ENCODE measurements at places on chromosomes 4 and X.

- DNase-seq: no peak
Measured at GRCh38 chrX:87636533-87636932, 118.9 kb downstream of the KLHL4 start.

GRCh38 chrX:9196961-9197640 is 163.2 kb upstream of the FAM9B start:
- DNase-seq: no peak

GRCh38 chrX:130330146-130330545 is 9.6 kb upstream of the SLC25A14 start:
- no peak for DNase-seq

DNA sequence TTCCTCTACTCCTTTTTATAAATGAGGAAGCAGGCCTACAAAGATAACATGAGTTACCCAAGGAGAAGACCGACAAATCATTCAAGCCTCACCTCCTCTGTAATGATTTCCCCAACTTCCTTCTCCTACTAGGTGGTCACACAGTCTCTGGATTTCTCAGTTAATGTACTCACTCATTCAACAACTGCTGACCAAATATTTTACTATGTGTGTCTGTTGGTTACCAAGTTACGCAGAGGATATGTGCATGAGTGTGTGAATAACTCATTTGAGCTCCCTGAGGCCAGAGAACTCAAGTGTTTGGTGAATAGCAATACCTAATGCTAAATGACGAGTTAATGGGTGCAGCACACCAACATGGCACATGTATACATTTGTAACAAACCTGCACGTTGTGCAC is 10.4 kb downstream of the CASK start:
- DNase-seq: no peak

- no peak for DNase-seq
Measured at GRCh38 chrX:149937871-149938426, 342 bp downstream of the EOLA2 start.

GRCh38 chr4:10783351-10783750 is 98.8 kb upstream of the CLNK start:
- DNase-seq: no peak

- DNase-seq: no peak
Measured at GRCh38 chr4:68372588-68372987, 22.7 kb upstream of the YTHDC1 start.

DNA sequence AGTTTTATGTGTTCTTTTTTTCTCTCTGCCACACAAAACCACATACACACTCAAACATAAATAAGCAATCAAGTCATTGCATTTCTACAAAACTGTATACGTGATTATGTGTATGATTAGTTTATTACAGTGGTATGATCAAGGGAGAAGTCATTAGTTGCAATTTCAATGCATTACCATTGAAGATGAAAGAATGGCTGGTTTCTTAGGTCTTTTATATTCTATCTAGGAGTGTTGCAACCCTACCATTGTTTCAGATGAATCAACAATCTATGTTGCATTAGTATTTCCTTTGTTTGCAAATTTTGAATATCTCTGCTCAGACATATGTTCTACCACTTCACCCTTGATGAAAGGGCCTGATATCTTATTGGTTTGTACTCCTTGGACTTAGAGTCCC is 6.8 kb downstream of the ANXA3 start:
- DNase-seq: no peak

DNA sequence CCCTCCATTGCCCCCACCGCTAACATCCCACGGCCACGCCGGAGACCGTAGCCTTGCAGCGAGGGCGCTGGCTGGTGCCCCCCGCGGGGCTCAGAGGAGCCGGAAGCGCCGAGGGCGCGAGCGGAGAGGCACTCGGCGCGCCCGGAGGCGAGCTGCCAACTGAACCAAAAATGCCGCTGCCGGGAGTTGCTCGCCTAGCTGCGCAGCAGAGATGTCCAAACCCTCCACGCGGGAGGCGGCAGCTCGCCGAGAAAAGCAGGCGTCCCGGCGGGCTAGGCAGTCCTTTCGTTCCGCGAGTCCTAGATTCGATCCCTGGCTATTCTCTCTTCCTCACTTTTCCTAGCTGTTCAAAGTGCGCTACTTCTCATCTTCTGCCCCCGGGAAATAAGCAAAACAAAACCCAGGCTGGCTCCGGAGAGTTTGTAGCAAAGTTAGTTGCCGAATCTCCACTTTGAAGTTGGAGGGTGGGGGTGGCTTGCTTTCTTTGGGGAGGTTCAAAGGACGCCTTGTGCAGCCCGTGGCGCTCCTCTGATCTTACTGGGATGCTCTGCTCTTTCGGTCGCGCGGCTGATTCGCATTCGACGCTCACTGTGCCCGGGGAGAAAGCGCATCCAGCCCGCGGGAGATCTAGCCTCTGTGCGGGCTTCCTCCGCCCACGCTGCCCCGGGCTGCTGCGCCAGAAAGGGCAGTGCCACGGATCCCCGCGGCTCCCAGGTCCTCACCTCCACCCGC is 723 bp downstream of the NKX6-1 start:
- no peak for DNase-seq

DNA sequence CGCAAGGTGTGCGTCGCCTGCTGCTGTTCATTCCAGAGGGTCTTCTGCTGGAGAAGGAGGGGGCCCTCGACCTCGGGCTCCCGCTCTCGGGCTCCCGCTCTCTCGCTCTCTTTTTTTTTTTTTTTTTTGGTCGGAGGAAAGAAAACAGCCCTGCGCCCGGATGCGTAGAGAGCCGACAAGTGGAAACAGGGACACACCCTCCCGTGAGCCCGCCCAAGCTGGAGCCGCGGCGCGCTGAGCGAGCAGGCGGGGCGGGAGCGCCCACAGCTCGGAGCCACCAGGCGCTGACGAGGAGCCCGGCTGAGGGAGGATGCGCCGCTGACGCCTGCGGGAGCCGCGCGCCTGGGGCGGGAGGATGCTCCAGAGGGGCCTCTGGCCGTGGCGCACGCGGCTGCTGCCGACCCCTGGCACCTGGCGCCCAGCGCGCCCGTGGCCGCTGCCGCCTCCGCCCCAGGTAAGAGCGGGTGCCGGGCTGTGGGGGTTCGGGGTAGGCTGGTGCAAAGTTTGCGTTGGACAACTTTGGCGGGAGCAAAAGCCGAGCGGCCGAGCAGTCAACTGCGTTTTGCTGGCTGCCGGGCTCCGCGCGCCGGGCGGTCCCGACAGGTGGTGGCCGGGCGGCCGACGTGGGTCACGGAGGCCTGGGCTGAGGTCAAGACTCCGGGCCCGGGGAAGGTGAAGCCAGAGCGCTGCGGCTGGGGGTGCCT is at the start of gene MCUB:
Gene MCUB, plus strand, starts transcription at position 264 of the 704 bp plus-strand sequence. Its CDS starts 92 bp downstream, at position 356.
- DNase-seq: peak; percentile 53

- DNase-seq: no peak
Measured at GRCh38 chrX:2500091-2500802, 529 bp downstream of the DHRSX start.

DNA sequence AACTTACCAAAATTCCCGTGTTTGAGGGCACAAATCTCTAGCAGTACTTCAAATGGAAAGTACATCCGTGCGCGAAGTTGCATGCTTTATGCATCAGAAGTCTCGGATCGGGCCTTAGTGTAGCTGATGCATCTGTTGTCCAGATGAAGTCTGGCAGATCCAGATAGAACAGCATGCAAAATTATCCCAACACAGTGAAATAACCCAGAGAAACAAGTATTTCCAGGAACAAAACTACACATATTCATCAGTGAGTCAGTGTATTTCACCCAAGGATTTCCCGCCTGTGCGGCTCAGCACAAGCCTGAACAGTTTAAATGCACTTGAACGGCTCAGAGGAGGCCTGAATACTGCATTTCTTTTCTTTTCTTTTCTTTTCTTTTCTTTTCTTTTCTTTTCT is 27.4 kb upstream of the CLDN24 start:
- no peak for DNase-seq

- DNase-seq: no peak
Measured at GRCh38 chrX:108064613-108065012, 19.7 kb downstream of the VSIG1 start.

DNA sequence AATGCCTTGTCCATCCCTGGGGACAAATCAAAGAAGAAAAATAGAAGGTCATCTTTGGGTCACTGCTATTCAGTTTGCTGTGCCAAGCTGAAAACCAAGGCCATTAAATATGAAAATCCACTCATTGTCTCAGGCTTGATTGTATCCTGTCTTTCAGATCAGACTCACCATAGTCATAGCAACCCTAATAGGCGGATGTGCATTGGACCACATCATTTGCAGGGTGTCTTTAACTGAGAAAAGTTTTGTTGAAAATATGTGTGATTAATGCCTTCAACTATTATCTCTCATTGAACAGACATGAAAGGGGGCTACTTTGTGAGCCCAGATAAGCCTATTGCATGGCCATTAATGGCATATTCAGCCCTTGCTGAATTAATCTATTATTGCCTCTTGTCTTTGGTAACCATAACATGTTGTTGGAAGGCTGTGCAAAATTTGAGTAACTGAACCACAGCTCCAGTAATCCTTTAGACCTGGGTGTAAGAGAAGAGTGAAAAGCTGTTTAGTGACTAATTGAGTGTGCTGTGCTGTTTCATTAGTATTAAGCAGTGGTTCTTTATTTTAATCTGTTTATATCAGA is 453.6 kb upstream of the EPHA5 start:
- no peak for DNase-seq

DNA sequence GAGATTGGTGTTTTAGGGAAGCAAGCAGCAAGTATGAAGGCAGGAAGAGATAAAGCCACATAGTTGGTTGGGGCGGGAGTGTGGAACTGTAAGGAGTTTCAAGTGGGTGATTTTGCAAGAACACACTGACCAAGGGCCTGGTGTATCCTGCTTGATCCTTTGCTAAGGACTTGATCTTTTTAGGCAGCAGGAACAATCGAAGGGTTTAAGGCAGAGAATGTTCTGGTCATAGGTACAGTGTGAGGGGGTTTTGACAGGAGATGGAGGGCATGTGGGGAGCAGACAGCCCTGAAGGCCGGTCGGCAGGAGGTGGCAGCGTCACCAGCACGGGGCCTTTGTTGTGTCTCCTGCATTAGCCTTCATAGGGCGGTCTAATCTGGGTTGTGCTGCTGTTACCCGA is 54.7 kb downstream of the FAM193A start:
- DNase-seq: peak; percentile 81

GRCh38 chr4:183412821-183413220 is 31.6 kb upstream of the CDKN2AIP start:
- no peak for DNase-seq

DNA sequence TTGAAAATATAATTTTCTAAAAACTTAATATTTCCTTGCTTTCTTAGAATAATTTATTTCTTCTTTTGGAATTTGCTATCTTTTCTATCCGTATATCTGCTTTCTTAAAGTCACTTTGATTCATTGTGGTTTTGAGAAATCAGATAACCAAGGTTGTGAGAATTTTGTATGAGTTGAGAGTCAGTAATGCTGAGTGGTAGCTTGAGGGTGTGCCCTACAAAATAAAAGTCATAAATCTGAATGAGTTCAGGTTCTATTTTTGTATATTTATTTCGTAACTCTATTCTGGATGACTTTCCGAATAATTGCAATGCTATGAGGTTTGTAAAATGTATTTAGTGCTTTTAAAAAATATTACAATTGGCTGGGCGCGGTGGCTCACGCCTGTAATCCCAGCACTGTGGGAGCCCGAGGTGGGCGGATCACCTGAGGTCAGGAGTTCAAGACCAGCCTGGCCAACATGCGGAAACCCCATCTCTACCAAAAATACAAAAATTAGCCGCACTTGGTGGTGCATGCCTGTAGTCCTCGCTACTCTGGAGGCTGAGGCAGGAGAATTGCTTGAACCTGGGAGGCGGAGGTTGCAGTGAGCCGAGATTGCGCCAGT is 8.9 kb downstream of the COPS4 start:
- DNase-seq: peak; percentile 40

All from MV-4-11 (cell line).